Activated naive CD8-positive, alpha-beta T cell treated with anti-CD3 and anti-CD28 coated beads for 36 hours (primary cell): ENCODE measurements at places on chromosomes 5 and 9. TPM values are rescaled to one million over a fixed set of nuclear protein-coding genes. Genes with fewer than 3 reads are reported as not detected.

Gene SLC34A1
- not detected for total RNA-seq

Gene SLC36A2
- total RNA-seq = not detected

Gene PCDHB10
- not detected for total RNA-seq

Gene FCN1
- total RNA-seq = not detected

Gene SMIM23
- total RNA-seq = not detected

Gene PRELID1
- total RNA-seq = 311 TPM

Gene BDP1
- 28.1 TPM for total RNA-seq
